ENCODE measurements at places on chromosomes 6 and 20.

- DNase-seq = no peak
These were observed 519.5 kb downstream of the PREX1 start for GRCh38 chr20:48308232-48308781.

- no peak for DNase-seq
These were observed 116.2 kb upstream of the STMND1 start for GRCh38 chr6:16985513-16986284.

DNA sequence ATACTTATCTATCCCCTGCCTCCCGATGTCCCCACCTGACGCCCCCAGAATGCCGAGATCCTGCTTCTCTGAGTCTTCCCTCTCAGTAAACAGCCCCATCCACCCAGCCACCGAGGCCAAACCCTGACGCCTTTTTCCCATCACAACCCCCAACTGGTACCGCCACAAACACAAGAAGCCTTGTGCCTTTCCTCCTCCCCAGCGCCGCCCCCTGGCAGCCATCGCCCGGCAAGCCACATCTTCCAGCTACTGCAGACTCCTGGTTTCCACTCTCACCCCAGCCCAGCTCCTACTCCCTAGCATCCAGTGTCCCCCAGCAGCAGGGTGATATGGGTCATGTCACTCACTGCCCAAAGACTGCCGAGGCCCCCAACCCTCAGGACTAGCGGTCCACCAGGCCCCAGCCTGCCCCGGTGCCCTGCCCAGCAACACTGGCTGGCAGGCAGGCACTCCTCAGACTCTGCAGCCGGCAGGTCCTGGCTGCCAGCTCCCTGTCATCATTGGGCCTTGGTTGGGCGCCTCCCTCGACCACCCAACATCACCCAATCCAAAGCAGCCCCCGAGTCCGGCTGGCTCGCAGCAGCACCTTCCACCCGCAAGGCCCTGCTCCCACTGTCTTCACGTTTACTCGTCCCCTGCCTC lies 11.2 kb downstream of the TCFL5 start:
- no peak for DNase-seq

GRCh38 chr6:147640606-147641005 lies 132.1 kb downstream of the SAMD5 start:
- DNase-seq = no peak

- DNase-seq = no peak
These were observed 241.8 kb upstream of the SULF2 start for GRCh38 chr20:48026981-48027592.

Measured in urinary bladder (tissue), 4 donors.